Left cardiac atrium (tissue), 4 donors: ENCODE measurements at places on chromosomes 5 and 9. TPM values are rescaled to one million over a fixed set of nuclear protein-coding genes. Genes with fewer than 3 reads are reported as not detected.
A peak's percentile ranks its signal among the peaks of the same experiment; 100 is the strongest.

GRCh38 chr9:9920425-9921060 lies 692.3 kb downstream of the PTPRD start:
- DNase-seq: no peak

Gene PCDHA12
- 0.15 TPM for total RNA-seq

DNA sequence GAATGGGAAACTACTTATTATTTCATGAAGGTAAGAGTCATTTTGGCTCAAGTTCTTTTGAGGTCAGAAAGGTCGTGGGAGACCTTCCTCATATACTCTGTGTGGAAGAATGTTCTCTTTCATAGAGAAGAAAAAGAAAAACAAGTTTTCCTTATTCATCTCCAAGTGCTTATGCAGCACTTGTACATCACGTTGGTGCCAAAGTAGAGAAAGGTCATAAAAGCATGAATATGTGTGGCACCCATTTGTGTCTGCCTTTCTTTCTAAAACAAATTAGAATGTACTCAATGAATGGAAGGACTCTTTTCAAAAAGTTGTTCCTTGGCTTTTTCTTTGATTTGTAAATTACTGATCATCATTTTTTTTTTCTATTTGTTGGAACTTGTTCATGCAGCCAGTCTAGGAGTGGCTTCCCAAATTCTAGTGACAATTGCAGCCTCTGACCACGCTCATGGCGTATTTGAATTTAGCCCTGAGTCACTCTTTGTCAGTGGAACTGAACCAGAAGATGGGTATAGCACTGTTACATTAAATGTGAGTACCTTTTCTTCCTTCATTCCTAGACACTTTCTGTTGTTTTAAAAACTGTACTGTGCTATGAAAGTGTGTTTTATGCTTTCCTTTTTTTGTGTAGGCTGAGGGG lies 122.4 kb downstream of the ADGRV1 start:
- DNase-seq: no peak

DNA sequence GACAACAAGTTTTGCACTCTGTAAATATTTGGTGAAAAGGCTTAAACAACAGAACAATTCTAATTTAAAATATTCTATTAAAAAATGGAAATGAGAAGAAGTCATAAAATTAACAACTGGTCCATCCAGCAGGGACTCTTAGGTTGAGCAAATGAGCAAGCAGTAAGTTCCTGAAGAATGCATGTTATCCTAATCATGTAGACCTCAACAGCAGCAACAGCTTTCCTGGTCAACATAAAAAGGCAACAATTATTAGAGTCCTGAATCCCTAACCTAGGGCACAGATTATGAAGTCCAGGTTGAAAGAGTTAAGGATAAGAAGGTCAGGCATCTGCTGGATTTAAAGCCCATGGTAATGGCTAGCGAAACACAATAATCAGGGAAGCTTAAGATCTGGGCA lies 120.9 kb downstream of the SSBP2 start:
- no peak for DNase-seq

- DNase-seq: peak; percentile 21
Measured at GRCh38 chr9:3908731-3909130, 382.9 kb upstream of the RFX3 start.

Gene GRHPR
- total RNA-seq: 86.6 TPM

GRCh38 chr9:16030528-16031185 lies 477.8 kb downstream of the CCDC171 start:
- no peak for DNase-seq

GRCh38 chr5:96259151-96259772 lies 173.8 kb downstream of the PCSK1 start:
- DNase-seq: no peak

DNA sequence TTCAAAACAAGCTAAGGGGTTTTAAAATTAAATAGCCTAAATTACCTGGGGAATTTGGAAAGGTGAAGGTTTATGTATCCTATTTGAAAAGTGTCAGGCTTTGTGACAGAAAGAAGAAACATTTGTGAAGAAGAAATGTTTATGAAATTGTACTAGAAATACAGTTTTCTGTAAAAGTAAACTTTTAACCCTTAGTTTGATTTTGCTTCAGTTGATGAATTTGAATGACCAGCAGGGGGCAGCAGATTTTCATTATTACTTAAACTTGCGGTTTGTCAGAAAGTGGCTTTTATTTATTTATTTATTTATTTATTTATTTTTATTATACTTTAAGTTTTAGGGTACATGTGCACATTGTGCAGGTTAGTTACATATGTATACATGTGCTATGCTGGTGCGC lies 58.1 kb downstream of the NNT start:
- no peak for DNase-seq

DNA sequence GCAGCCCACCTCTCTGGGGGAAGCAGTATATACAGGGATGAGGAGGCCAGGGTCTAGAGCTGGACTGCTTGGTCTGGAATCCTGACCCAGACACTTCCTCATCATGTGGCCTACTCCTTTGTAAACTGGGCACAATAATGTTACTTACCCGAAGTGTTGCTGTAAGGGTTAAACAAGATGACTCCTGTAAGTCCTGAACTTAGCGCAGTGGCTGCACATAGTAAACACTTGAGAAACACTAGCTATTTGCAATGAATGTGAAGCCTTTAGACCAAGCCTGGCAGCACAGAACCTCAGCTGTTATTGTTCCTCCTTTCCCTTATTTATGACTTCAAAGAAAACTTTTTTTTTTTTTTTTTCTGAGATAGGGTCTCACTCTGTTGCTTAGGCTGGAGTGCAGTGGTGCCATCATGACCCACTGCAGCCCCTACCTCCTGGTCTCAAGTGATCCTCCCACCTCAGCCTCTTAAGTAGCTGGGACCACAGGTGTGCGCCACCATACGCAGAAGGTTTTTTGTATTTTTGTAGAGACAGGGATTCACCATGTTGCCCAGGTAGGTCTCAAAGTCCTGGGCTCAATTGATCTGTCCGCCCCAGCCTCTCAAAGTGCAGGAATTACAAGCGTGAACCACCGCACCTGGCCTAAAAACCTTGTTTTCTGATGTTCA lies 96.2 kb upstream of the IL6ST start:
- DNase-seq: no peak

- DNase-seq: no peak
Measured at GRCh38 chr5:169880785-169881184, 99.5 kb downstream of the INSYN2B start.

Gene IER5L
- total RNA-seq: 13.1 TPM

- no peak for DNase-seq
Measured at GRCh38 chr5:117082977-117083376, 508.4 kb upstream of the SEMA6A start.

DNA sequence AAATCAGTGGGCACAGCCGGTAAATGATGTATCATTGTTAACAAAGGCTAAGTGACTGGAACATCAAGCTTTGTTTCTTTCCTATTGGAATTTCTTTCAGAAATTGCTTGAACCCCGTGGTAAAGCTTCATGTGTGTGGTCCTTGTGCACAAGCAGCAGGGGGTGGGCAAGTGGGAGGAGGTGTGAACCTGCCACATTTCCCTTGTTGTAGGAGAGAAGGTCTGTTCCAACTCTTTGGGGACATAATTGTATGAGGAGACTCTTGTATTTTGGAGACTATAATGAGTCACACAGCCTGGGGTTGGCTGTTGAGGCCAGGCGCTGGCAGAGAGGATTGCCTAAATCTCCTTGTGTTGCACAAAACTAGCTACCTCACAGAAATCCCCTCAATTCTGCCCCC lies 620.5 kb downstream of the IRX1 start:
- DNase-seq: no peak

DNA sequence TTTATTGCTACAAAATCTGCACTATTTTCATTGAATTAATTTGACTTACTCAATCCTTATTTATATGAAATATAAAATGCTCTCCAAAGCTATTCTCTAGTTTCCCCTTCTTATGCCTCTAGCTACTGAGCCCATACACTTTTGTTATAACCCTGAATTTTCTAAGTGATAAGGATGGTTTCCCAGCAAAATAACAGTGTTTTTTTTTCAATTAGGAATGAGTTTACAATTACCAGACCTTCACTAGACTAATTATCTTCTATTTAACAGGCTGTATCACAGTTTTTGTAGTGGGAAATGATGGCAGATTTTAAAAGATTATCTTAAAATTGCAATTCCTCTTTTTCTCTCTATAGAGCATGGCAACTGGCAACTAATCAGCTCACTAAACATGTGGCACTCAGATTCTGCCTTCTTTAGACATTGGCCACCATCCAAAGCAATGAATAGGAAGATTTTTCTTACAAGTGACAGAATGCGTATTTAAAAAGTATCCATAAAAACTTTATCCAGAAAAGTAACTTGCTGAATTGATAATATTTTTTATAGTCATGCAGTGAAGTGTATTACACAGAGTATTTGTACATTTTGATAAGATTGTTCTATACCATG lies 585.7 kb upstream of the ZNF608 start:
- no peak for DNase-seq

- DNase-seq: peak; percentile 96
Measured at GRCh38 chr5:179818746-179819295, 1.9 kb upstream of the SQSTM1 start.

- peak; percentile 42 for DNase-seq
Measured at GRCh38 chr9:93523518-93524144, 52.8 kb upstream of the PHF2 start.

- DNase-seq: no peak
Measured at GRCh38 chr5:90854169-90854568, 295.6 kb downstream of the ADGRV1 start.

DNA sequence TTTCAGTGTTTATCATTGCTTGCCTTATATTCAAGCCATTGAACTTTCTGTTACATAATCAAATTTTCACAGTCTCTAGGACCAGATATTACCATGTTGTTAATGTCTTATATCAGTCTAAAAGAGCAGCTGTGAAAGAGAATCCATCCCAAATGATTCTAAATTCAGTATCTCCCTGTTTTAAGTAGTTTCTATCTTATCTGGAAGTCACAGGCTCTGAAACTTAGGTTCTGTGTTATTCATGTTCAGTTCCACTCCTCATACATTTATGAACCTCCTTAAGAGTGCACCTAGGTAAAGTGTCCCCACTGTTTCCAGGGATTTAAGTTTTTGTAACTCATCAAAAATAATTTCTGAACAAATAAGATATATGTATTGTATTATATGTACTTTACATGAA lies 9.7 kb downstream of the LYRM7 start:
- no peak for DNase-seq

DNA sequence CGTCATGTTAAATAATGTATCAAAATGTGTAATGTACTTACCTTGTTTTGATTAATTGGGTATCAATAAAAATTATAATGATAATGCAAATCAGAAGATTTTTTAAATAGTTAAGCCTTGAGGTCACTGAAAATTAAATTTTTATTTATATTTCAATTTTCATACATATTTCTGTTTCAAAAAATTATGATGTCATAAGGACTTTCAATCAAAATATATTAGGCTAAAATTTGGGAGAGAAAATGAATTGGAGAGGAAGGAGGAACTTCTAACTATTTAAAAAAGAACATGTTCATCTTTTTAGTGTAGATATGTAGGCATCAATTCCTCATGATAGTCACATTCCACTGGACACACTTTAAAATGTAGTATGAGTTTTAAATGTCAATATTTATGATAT lies 29.1 kb upstream of the ERAP1 start:
- DNase-seq: no peak

GRCh38 chr5:174064171-174064570 lies 18.7 kb downstream of the NSG2 start:
- DNase-seq: no peak

GRCh38 chr5:1285883-1286291 lies 9.0 kb downstream of the TERT start:
- DNase-seq: no peak

GRCh38 chr5:126628102-126628501 lies 27.4 kb downstream of the PHAX start:
- no peak for DNase-seq

- DNase-seq: no peak
Measured at GRCh38 chr5:172550096-172550765, 90.8 kb upstream of the NEURL1B start.
